Upper lobe of left lung (tissue), 6 donors: ENCODE measurements at places on chromosomes 2 and 18. TPM values are rescaled to one million over a fixed set of nuclear protein-coding genes. Genes with fewer than 3 reads are reported as not detected.

The EHBP1 gene
- total RNA-seq: 44.5 TPM

The GALNT13 gene
- total RNA-seq: 1.6 TPM

The CRACDL gene
- 17.8 TPM for total RNA-seq

The SERPINB13 gene
- total RNA-seq: not detected

The IL36RN gene
- not detected for total RNA-seq

The RAB17 gene
- 97.2 TPM for total RNA-seq

The PIK3C3 gene
- total RNA-seq: 26.5 TPM

The DOK6 gene
- 1.7 TPM for total RNA-seq

The CYS1 gene
- 8.2 TPM for total RNA-seq

The SLC23A3 gene
- 6.3 TPM for total RNA-seq

The LOXHD1 gene
- 7.3 TPM for total RNA-seq

DNA sequence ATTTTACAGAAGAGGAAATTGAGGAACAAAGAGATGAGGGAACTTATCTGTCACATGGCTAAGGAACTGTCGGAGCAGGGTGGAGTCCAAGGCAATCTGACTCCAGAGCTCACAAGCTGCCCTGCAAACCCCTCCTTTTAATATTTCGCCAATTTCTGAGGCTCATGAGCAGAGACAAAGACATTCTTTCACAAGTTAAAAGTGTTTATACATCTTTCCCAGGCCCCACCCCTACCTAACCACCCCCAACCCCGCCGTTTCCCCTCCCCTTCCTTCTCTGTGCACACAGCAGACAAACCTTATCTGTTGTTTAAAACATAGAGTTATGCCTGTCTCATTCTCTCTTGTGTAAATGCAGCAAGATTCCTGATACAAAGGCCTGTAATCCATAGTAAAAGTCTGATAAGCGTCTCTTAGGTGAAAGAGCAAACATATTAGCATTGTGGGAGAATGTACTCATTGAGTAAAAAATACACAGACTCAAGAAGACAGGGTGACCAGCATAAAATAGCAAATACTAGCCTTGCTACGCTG, 44.3 kb downstream of the EPHA4 start:
- no peak for DNase-seq

GRCh38 chr2:217795067-217795466, 207.7 kb downstream of the TNS1 start:
- no peak for DNase-seq

- DNase-seq: no peak
Measured at GRCh38 chr2:98469862-98470544, 25.3 kb downstream of the INPP4A start.

GRCh38 chr18:723541-724080, 11.2 kb upstream of the ENOSF1 start:
- DNase-seq: no peak

DNA sequence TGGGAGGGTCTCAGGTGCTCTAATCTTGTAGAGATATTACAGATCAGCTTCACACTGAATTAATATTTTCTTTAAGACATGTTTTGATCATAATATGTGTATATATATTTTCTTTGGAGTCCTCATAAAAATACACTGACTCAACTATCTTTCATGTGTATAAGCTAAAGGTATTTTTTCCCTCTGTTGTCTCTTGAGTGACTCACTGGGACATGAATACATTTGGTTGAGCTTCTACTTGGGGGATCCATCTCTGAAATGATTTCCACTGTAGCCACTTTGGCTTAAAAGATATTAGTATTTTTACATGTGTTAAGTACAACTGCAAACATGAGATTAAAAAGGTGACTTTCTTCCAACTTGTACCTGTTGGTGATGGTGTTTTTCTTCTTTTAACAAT, 140.8 kb downstream of the TTN start:
- no peak for DNase-seq

DNA sequence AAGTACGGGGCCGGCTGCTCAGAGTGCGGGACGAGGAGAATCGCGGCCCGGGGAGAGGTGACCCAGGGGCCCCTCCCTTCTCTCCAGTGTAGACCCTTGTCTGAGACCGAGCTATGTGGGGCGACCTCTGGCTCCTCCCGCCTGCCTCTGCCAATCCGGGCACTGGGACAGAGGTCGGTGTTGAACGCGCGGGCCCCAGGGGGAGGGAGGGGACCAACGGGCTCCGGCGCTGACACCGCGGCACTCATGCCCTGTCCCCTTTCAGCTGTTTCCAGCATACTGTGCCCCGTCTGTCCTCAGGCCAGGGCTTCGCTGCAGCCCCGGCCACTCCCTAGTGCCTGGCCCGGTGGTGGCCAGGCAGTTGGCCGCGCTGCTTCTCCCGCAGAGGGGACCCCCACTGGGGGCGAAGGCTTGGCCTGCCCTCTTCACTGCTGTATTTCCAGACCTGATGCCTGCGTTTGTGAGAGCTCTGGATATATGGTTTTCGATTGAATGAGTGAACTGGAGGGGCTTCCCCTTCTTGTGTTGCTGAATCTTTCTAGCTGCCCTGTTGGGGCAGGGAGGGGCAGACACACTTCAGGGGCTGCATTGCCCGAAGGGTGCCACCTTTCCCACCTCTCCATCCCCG, 809 bp downstream of the DBI start:
- peak; percentile 87 for DNase-seq

DNA sequence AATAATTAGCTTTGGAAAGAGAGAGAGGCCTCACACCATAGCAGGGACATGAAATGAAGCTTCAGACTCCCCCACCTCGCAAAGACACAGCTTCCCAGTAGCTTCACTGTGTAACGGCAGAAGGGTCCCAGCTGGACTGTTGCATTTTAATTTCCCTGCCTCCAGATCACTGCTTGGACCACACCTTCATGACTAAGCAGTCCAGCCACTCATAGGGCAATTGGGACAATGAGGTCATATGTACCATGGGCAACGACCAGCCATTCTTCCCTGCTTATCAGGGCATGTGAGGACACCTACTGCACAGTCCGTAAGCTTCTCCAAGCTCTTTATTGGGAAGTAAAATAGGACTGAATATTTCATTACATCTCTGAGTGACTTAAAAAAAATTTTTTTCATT, 183.0 kb downstream of the MREG start:
- no peak for DNase-seq

- DNase-seq: no peak
Measured at GRCh38 chr2:205800224-205800623, 117.9 kb downstream of the NRP2 start.

- no peak for DNase-seq
Measured at GRCh38 chr2:148501545-148501944, 143.0 kb upstream of the EPC2 start.

- no peak for DNase-seq
Measured at GRCh38 chr18:2240311-2240705, 331.0 kb downstream of the METTL4 start.

DNA sequence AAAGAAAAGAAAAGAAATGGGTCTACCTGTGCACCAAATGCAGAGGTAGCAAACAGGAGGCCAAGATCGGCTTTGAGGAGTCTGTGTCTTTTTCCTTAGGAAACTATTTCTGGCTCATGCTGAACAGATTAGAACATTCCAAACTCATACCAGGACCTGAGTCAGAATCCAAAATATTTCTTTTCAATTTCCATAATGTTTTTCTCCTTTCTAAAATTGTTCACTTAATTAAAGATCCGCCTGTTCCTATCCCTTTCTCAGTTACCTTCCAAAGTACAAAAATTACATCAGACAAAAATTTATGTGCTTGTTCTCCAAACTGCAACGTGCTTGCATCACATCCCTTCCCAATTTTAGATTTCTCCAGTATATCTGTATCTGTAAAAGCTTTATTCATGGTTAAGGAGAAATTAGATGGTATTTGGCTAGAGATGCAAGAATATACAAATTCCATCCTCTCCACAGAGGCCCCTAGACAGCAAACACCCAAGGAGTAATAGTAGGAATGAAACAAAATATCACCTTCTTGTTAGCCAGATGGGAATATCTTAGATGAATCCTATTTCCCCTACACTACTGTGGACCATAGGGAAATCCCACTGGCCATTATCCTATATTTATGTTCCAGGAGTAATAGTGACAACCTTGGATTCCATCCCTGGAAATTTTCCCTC, 130.6 kb downstream of the LNPK start:
- no peak for DNase-seq

DNA sequence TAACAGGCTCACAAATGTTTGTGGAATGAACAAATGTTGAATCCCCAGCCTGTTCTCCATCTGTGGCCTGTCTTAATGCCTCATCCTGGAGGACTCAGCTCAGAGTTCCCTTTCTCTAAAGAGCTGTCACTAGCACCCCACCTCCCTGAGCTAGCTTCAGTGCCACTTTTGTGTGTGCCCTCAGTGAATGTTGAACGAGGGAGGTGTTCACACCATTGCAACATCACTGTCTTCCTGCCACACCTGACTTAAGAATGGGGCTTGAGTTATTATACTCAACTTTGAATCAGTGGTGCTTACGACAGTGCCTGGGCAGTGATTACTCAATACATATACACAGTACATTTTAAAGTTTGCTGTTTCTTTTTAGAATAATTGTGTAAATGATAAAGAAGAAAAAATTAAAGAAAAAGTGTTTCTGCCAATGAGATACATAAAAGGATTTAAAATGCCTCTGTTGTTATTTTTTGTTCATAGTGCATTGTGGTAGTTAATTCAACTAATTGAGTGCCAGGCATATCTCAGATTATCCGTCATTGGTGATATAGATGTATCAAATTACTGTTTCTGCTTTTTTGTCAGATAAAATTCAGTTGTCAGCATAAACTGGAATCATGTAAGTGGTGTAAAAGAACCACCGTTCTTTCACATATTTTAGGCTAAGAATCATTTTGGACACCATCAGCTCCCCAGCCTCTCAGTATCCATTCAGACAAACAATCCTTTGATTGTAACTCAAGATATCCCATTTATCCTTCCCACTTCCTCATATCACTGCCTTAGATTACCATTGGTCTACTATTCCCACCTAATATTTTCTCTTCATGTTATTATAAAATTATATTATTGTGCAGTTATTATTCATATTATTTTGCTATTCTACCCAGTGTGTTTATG, 304.7 kb downstream of the PTPRM start:
- no peak for DNase-seq

DNA sequence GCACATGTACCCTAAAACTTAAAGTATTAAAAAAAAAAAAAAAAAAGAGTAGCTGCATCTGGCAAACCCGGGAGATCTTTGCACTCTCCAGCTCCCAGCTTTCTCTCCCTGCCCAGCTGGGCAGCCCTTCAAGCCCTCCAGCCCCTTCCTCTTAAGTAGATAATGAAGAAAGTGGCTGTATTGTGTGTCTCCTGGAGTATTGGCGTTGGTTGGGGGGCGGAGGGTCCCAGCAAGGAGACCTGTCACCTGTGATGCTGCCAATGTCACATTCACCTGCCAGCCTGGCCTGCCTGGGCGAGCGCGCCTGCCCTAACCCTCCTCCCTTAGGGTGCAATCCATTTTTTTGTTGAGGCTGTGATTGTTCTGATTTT, 2.0 kb downstream of the C2orf72 start:
- DNase-seq: no peak

DNA sequence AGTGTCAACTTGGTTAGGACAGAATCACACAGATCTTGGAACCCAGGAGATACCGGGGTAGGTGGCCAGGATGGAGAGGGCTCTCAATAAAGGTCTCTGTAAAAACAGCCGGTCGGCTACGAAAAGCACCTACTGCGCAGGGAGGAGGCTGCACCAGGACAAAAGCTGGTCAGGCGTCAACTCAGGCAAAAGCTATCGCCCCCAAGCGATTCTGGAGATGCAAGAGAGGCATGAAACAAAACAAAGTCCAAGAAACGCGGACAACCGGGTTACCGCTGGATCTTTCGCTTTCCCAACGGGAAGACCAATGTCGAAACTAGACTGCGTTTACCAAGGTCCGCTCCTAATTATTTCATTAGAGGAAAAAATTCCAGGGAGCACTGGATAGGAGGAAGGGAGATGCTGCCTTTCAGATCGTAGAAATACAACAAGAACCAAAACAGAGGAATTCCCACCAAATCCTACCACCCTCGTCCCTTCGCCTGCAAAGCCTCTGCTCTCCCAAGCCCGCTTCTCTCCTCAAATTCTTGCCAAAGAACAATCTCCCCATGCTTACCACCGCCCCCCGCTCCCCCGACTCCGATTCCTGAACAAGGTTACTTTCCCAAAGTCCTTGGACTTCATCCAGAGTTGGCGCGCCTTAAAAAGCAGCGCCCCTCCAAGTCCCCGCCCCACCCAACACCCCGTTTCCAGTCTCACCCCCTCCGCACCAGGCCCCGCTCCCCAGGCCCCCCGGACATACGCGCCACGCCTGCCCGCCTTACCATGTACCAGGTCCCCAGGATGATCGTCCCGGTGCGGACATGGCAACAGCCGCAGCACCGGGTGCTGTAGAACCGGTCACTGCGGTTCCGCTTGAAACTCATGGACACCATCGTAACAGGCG, 539 bp downstream of the LAPTM4A start:
- peak; percentile 66 for DNase-seq

- DNase-seq: no peak
Measured at GRCh38 chr2:60989259-60989658, 28.3 kb upstream of the PEX13 start.

GRCh38 chr2:223916181-223916920, 28.8 kb downstream of the WDFY1 start:
- DNase-seq: no peak

DNA sequence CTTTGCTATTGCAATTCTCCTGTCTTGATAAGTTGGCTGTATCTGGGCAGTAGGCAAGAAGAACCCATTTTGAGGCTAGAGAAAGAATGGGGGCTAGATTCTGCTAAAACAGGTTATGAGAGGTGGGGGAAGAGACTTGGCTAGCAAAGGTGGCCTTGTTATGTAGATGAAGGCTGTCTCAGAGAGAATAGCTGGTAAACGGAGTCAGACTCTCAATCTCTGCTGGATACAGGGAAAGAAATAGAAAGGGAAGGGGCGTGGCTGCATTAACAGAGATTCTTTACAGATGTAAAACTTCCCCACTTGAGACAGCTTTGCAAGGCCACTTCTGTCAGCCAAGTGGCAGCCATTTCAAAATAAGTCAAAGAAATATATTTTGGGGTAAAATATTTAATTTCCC, 38.1 kb upstream of the ARHGAP25 start:
- no peak for DNase-seq

GRCh38 chr18:75554644-75555185, 127.2 kb upstream of the SMIM21 start:
- DNase-seq: no peak

GRCh38 chr2:120287183-120288015, 34.7 kb downstream of the RALB start:
- DNase-seq: no peak

DNA sequence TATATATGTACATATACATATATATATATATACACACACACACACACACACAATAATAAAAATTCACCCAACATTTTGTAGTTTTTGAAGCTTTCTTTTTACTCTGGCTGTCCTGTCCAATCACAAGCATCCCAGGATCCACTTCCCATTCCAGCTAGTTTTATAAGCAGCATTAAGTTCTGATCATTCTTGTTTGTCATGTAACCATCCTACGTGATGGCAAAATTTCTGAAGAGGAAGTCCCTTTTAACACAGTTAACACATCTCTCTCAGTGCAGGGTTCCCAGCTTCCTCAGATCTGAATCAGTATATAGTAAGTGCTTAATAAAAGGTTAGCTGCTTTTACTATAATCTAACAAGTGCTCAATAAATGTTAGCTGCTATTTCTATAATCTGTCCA, 26.4 kb downstream of the MYOM1 start:
- DNase-seq: no peak

GRCh38 chr18:64851726-64852125, 702.8 kb upstream of the LINC00305 start:
- no peak for DNase-seq

GRCh38 chr2:201411421-201411820, 39.8 kb downstream of the TRAK2 start:
- no peak for DNase-seq

- DNase-seq: no peak
Measured at GRCh38 chr18:32299484-32299883, 109.6 kb downstream of the MEP1B start.

- no peak for DNase-seq
Measured at GRCh38 chr2:189328848-189329245, 112.4 kb upstream of the WDR75 start.
